M059J (cell line): ENCODE measurements at places on chromosomes 4 and X. TPM values are rescaled to one million over a fixed set of nuclear protein-coding genes. Genes with fewer than 3 reads are reported as not detected.

DNA sequence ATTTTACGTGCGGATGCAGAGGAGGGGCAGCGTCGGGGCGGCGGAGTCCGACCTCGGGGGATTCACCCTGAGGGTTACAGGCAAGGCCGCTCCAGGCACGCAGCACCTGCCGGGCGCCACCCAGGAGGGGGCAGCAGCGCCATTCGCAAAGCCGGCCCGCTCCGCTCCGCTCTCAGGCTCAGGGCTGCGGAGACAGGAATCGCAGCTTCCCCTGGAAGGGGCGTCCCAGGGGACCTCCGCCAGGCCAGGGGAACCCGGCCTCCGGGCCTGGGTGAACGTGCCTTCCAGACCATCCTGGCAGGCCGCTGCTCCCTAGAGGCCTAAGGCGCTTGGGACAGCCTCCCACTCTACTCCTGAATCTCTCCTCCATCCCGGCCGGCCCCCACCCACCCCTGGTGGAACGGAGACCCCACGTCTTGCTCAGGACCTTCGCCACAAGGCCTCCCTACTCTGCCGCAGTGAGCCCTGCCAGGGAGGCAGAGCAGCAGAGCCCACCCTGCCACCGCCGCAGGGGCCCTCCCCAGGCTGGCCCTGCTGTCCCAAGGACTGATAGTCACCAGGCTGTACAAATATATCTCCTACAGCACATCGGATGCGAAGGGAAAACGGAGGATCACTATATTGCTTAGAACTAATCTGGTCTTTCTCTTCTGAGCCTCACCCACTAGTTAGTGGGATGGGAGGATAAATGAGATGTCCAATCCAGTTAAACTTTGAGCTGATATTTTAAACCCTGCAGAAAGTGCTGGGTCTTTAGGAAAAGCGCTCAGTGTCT is 115.0 kb downstream of the SMIM20 start:
- no peak for DNase-seq

GRCh38 chr4:174314274-174314673 is 30.6 kb downstream of the CEP44 start:
- no peak for DNase-seq

- DNase-seq: no peak
These were observed 18.0 kb downstream of the CLCN4 start for GRCh38 chrX:10174810-10175209.

DNA sequence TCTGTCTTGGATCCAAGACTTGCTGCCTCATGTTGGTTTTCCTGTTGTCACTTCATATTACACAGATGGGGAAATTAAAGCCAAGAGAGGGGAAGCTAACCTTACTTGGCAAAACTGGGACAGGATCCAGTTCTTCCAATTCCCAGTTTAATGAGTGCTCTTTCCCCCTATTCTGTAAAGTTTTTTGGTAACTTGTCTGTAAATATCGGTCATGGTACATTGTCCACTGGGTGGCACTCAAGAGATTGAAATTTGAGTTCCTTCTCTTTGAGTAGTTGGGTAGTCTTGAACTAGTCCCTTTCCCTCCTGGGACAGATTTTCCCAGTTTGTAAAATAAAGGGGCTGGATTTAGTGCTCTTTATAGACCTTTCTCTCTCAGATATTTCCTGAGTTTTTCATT is 12.4 kb upstream of the EOLA2 start:
- DNase-seq: peak; percentile 72

DNA sequence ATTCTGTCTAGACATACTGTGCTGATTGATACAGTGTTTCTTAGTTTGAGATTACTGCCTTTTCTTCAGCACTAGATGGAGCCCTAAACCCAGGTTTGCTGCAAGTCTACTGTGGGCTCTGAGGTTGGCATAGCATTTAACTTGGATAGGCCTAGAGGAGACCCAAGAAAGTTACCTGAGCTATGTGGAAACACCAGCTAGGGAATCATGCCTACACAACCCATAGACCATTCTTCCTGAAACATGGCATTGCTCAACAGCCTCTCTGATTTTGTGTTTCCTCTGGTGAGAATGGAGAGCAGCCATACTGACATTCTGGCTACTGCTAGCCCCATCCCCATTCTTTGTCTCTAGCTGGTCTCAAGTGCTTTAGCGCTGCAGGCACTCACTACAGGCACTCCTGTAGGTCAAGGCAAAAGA is 287.7 kb upstream of the PCDH18 start:
- DNase-seq: peak; percentile 49

DNA sequence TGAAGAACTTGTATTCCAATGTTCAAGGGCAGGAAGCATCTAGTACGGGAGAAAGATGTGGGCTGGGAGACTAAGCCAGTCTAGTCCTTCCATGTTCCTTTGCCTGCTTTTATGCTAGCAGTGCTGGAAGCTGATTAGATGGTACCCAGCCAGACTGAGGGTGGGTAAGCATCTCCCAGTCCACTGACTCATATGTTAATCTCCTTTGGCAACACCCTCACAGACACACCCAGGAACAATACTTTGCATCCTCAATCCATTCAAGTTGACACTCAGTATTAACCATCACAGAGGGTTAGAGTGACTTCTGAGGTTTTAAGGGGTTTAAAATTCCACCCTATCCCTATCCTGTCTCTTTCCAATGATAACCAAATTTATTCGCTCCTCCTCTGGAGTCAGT is 6.5 kb downstream of the HMGN5 start:
- DNase-seq: no peak

DNA sequence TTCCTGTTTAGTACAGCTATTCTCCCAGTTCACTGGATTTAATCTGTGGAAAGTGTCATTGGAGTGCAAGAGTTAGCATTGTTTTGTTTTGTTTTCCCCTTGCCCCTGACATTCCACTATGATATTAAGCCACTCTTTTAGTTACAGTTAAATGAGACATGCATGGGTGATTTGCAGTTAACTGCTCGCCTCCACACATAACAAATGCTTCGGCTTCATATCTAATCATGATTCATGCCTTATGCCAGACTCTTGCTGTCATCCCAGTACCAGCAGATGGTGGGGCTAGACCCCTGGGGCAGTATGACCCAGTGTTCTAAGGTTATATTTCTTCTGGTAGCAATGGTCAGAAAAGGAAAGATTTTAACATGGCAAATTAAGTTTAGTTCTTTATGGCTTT is 80.1 kb downstream of the RAP1GDS1 start:
- DNase-seq: peak; percentile 72

The FAM47C gene
- not detected in 2 replicates for total RNA-seq

The CCDC149 gene
- 5.1 and 8.3 TPM in 2 replicates for total RNA-seq

The FAAH2 gene
- total RNA-seq: 0.17 and 0.69 TPM in 2 replicates
